Ovary (tissue), 10 donors: ENCODE measurements at places on chromosomes 4 and X. TPM values are rescaled to one million over a fixed set of nuclear protein-coding genes. Genes with fewer than 3 reads are reported as not detected.

RASL11B gene
- polyA plus RNA-seq: 62.5 TPM

MAGEB10 gene
- not detected for polyA plus RNA-seq

TSC22D3 gene
- 241 TPM for polyA plus RNA-seq

STBD1 gene
- polyA plus RNA-seq: 3.3 TPM

CCSER1 gene
- 0.21 TPM for polyA plus RNA-seq

CT45A8 gene
- polyA plus RNA-seq: not detected

CPE gene
- 69.2 TPM for polyA plus RNA-seq

FAM9C gene
- 1.6 TPM for polyA plus RNA-seq

PAGE1 gene
- polyA plus RNA-seq: not detected

CDKL2 gene
- 0.45 TPM for polyA plus RNA-seq

IL2 gene
- not detected for polyA plus RNA-seq
